Mesenteric fat pad (tissue), 1 donor: ENCODE measurements at places on chromosomes 2 and 18. TPM values are rescaled to one million over a fixed set of nuclear protein-coding genes. Genes with fewer than 3 reads are reported as not detected.

- DNase-seq = no peak
Observed at GRCh38 chr2:209314653-209315052, 109.2 kb upstream of the MAP2 start.

GRCh38 chr2:127379712-127380355 lies 7.9 kb downstream of the MAP3K2 start:
- DNase-seq = no peak

STAT1 gene
- 186 TPM for total RNA-seq

- no peak for DNase-seq
Observed at GRCh38 chr2:68605939-68606338, 37.4 kb upstream of the PROKR1 start.

DNA sequence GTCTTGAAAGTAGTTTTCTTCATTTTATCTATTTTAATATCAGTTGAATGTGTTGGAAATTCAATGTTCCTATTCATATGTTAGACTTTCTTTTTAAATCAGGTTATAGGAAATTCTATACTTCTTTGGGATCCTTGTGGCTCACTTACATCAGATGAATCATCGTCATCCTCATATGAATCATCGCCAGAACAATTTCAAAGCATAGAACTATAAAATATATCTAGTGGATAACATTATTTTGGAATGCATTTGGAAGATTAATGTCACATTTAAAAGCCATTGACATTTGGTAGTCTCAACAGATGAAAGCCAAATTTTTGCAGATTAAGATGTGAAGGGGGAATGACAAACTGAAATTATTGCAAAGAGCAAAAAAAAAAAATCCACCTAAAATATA lies 94.1 kb downstream of the FAM161A start:
- no peak for DNase-seq

ARHGAP25 gene
- 15.6 TPM for total RNA-seq
